ENCODE measurements at places on chromosomes 7 and 10. TPM values are rescaled to one million over a fixed set of nuclear protein-coding genes. Genes with fewer than 3 reads are reported as not detected.

The CPXM2 gene
- not detected for total RNA-seq

- no peaks in the 10 kb centered on the region for H3K36me3 ChIP-seq
- H3K27ac ChIP-seq: no peak overlapping the region
- peaks cover 2% of the 10 kb centered on the region for H3K27me3 ChIP-seq
These were observed 504.3 kb downstream of the DNAJB6 start for GRCh38 chr7:157840914-157841772.

DNA sequence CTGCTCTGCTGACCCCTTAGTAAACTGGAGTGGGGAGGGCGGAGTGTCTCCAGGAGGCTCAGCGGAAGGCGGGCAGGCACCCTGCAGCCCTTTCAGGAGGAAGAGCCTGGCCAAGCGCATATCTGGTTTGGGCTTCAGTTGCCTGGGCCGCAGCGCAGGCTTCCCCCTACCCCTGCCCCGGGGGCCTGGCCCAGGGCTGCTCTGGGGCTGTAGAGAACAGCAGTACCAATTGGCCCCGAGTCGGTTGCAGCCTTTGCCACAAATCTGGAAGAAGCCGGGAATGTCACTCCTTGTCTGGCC is 28.1 kb upstream of the JAKMIP3 start:
- no peaks in the 10 kb centered on the region for H3K36me3 ChIP-seq
- peaks cover 62% of the 10 kb centered on the region for H3K27me3 ChIP-seq
- H3K4me1 ChIP-seq: peaks cover 2% of the 10 kb centered on the region
- no peak overlapping the region for H3K4me3 ChIP-seq
- no peak for DNase-seq

GRCh38 chr7:5330288-5330687 is 47.5 kb downstream of the SLC29A4 start:
- H3K4me3 ChIP-seq: no peak overlapping the region
- H3K4me1 ChIP-seq: peaks cover 18% of the 10 kb centered on the region
- DNase-seq: no peak
- H3K27ac ChIP-seq: peak overlapping the region; percentile 54
- H3K27me3 ChIP-seq: peaks cover 1% of the 10 kb centered on the region
- peaks cover 49% of the 10 kb centered on the region for H3K36me3 ChIP-seq

DNA sequence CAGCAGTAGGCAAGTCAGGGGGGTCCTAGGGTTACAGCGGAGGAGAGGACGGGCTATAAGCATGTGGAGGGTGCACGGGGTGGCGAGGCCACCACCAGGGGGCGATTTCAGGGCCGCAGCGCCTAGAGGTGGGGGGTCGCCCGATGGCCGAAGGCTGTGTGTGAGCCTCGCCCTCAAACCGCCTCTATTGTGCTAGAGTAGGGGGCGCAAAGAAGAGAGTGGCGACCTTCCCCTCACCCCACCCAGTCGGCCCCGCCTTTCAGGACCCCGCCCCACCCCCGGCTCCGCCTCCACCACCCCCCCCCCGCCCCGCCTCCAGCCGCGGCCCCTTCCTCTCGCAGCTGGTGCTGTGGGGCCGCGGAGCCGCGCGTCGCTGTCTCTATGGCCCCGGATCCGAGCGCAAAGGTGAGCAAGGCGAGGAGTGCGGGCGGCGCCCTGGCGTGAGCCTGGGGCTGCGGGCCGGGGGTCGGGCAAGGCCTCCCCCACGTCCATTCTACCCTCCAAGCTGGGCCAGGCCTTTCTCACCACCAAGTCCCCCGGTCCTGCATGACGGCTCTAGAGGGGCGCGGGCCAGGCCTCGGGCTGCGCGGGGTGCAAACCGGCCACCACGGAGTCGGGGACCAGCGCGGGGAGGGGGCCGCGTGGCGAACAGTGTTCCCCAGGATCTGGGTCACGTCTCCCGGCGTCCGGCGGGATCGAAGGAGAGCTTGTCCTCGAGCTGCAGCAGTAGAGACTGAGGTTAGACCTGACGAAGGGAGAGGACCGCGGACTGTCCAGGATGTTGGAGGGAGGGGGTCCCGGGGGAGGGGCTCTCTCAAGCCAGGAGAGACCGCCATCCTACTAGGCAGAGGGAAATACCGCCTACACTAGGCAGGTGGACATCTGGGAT is at the start of gene SEMA4G:
Gene SEMA4G (plus strand): TSS at position 318 of the 889 bp plus-strand sequence. CDS start 3,409 bp downstream, outside the sequence.
- DNase-seq: peak; percentile 44
- H3K27me3 ChIP-seq: peaks cover 5% of the 10 kb centered on the region
- peaks cover 6% of the 10 kb centered on the region for H3K36me3 ChIP-seq
- H3K4me1 ChIP-seq: peaks cover 14% of the 10 kb centered on the region

The CARD11 gene
- total RNA-seq: 167 TPM

GRCh38 chr7:142611566-142612236 is 137.6 kb upstream of the PRSS1 start:
- H3K36me3 ChIP-seq: no peaks in the 10 kb centered on the region
- H3K4me3 ChIP-seq: no peak overlapping the region
- no peak for DNase-seq
- no peak overlapping the region for H3K27ac ChIP-seq
- H3K4me1 ChIP-seq: peaks cover 33% of the 10 kb centered on the region
- H3K27me3 ChIP-seq: peaks cover 9% of the 10 kb centered on the region

- peaks cover 24% of the 10 kb centered on the region for H3K4me1 ChIP-seq
- no peaks in the 10 kb centered on the region for H3K27me3 ChIP-seq
- H3K4me3 ChIP-seq: no peak overlapping the region
- peaks cover 42% of the 10 kb centered on the region for H3K36me3 ChIP-seq
These were observed 78.9 kb downstream of the VOPP1 start for GRCh38 chr7:55493408-55493807.

The CLCN1 gene
- total RNA-seq: not detected

The SLC13A1 gene
- not detected for total RNA-seq

GRCh38 chr10:122490786-122491680 is 29.7 kb downstream of the HTRA1 start:
- no peak overlapping the region for H3K4me3 ChIP-seq
- no peaks in the 10 kb centered on the region for H3K36me3 ChIP-seq
- H3K4me1 ChIP-seq: peaks cover 16% of the 10 kb centered on the region

GRCh38 chr10:63166742-63167258 is 33.7 kb downstream of the NRBF2 start:
- H3K36me3 ChIP-seq: peaks cover 39% of the 10 kb centered on the region
- peak; percentile 64 for DNase-seq
- H3K4me1 ChIP-seq: peaks cover 43% of the 10 kb centered on the region
- H3K27ac ChIP-seq: no peak overlapping the region

The AGR2 gene
- total RNA-seq: not detected

- no peak overlapping the region for H3K27ac ChIP-seq
- no peak for DNase-seq
- H3K27me3 ChIP-seq: no peaks in the 10 kb centered on the region
- no peaks in the 10 kb centered on the region for H3K4me1 ChIP-seq
- no peak overlapping the region for H3K4me3 ChIP-seq
These were observed 446.4 kb downstream of the PTPRN2 start for GRCh38 chr7:158141221-158141582.

DNA sequence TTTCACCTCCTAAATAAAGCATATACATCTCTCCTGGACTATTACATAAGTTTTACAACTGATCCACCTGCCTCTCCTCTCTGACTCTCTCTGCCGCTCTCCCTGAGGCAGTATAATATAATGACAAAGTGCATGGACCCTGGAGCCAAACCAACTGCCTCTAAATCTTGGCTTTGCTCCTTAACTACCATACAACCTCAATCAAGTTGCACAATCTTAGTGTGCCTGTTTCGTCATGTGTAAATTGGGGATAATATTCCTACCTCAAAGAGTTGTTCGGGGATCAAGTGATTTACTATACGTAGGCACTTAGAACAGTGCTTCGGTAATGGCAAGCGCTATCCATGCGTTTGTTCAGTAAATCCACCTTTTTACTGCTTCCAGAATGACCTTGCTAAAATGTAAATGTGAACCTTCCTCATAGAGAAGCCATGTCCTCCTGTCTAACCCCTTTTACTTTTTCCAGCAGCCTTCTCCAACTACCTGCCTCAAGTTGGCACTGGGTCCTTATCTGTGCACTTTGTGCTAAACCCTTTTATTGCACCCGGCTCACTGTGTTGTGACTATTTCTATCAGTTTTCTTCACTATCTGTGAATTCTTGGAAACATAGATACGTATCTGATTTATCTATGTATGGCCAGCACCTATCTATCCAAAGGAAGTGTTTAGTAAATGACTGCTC is 30.6 kb upstream of the DLD start:
- peaks cover 4% of the 10 kb centered on the region for H3K36me3 ChIP-seq
- H3K27me3 ChIP-seq: no peaks in the 10 kb centered on the region
- no peak overlapping the region for H3K4me3 ChIP-seq
- peaks cover 47% of the 10 kb centered on the region for H3K4me1 ChIP-seq

GRCh38 chr7:66735850-66736249 is 4.7 kb upstream of the RABGEF1 start:
- no peak overlapping the region for H3K4me3 ChIP-seq
- no peak for DNase-seq
- H3K4me1 ChIP-seq: peaks cover 17% of the 10 kb centered on the region
- H3K27me3 ChIP-seq: no peaks in the 10 kb centered on the region
- H3K27ac ChIP-seq: no peak overlapping the region

DNA sequence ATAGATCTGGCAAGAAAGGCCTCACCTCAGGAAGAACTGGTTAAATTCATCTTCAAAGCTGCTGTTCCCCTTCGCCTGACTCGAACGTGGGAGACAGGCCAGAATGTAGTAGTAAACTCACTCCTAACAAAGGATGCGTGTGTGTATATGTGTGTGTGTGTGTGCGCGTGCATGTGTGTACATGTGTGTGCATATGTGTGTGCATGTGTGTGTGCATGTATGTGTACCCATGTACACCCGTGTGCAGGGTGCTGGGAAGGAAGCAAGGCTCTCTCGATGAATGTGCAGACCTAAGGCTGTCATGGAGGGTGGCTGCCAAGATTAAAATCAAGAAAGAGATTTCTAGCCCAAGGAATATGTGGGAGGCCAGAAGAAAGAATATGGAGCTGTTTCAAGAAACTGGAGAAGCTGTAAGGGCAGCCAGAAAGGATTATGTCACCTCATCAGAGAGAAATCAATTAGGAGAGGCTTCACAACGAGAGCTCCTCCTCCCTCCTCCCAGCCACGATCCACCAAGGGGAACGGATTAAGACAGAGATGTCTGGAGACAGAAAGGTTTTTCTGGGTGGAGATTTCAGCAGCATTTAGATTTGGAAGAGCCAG is 34.0 kb upstream of the LBX1 start:
- H3K36me3 ChIP-seq: no peaks in the 10 kb centered on the region
- H3K4me3 ChIP-seq: no peak overlapping the region

- H3K36me3 ChIP-seq: peaks cover 10% of the 10 kb centered on the region
- no peak for DNase-seq
- no peaks in the 10 kb centered on the region for H3K27me3 ChIP-seq
These were observed 151.6 kb downstream of the SND1 start for GRCh38 chr7:127803626-127804025.

The CHAT gene
- not detected for total RNA-seq

DNA sequence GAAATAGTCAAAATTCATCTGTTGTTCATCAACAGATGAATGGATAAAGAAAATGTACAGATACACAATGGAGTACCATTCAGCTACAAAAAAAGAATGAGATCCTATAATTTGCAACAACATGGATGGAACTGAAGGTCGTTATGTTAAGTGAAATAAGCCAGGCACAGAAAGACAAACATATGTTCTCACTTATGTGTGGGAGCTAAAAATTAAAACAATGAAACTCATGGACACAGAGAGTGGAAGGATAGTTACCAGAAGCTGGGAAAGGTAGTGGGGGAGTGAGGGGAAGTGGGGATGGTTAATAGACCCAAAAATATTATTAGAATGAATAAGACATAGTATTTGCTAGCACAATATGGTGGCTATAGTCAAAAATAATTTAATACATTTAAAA is 70.0 kb upstream of the KCNMA1 start:
- H3K4me1 ChIP-seq: peaks cover 3% of the 10 kb centered on the region
- no peak for DNase-seq
- no peak overlapping the region for H3K4me3 ChIP-seq
- no peaks in the 10 kb centered on the region for H3K36me3 ChIP-seq

- peak overlapping the region; percentile 34 for H3K27ac ChIP-seq
- peaks cover 16% of the 10 kb centered on the region for H3K36me3 ChIP-seq
- H3K4me3 ChIP-seq: no peak overlapping the region
- H3K27me3 ChIP-seq: peaks cover 5% of the 10 kb centered on the region
- H3K4me1 ChIP-seq: peaks cover 38% of the 10 kb centered on the region
These were observed 42.4 kb upstream of the DDC start for GRCh38 chr7:50607524-50608125.

The FAM25A gene
- total RNA-seq: not detected
